ENCODE measurements at places on chromosomes 1 and 21.
A peak's percentile ranks its signal among the peaks of the same experiment; 100 is the strongest.

DNA sequence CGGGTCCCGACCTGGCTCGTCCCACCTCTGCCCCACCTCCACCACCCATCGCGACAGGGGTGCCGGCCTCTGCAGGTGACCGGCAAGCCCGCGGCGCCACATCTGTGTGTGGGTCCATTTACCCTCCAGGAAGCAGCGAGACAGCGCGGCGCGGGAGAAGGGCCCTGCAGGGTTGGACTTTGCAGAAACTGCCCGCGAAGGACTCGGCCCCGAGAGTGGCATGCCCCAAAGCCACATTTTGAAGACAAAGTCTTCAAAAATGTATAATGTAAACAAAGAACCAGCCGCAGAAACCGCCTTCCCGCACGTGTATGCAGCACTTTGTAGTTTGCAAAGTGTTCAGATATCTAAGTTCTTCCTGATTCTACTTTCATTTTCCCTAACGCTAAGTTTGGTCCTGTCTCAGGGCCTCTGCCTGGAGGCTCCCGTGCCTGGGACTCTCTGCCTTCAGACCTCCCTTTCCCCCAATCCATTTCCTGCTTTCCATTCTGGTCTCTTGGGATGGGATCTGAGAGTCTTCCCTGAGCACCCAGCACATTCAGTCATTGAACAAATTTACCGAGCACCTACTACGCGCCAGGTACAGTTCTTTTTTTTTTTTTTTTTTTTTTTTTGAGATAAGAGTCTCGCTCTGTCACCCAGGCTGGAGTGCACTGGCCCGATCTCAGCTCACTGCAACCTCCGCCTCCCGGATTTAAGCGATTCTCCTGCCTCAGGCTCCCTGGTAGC lies 524 bp upstream of the TMCO4 start:
- DNase-seq: no peak

DNA sequence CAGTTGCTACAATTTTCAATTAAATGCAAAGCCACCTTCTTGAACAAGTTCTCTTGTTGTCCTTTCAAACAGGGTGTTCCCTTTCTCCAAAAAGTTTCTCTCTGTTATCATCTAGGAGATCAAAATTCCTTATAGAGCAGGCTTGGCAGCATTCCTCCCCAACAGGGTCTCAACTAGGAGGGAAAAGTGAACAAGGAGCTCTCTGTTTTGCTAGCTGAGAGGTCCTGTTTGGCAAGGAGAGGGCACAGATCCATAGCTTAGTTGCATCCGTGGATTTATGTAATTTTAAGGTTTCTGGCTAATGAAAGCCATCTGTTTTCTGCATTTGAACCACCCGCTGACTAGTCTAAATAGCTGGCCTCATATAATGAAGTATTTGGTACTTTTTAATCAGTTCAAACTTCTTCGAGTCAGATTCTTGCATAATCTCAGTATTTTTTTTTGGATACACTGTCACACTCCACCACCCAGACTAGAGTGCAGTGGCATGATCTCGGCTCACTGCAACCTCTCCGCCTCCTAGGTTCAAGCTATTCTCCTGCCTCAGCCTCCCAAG lies 54.0 kb downstream of the APP start:
- no peak for DNase-seq

GRCh38 chr1:10794724-10795275 lies 1.6 kb downstream of the CASZ1 start:
- no peak for DNase-seq

GRCh38 chr1:54798769-54799641 lies 2.1 kb downstream of the TTC22 start:
- no peak for DNase-seq

DNA sequence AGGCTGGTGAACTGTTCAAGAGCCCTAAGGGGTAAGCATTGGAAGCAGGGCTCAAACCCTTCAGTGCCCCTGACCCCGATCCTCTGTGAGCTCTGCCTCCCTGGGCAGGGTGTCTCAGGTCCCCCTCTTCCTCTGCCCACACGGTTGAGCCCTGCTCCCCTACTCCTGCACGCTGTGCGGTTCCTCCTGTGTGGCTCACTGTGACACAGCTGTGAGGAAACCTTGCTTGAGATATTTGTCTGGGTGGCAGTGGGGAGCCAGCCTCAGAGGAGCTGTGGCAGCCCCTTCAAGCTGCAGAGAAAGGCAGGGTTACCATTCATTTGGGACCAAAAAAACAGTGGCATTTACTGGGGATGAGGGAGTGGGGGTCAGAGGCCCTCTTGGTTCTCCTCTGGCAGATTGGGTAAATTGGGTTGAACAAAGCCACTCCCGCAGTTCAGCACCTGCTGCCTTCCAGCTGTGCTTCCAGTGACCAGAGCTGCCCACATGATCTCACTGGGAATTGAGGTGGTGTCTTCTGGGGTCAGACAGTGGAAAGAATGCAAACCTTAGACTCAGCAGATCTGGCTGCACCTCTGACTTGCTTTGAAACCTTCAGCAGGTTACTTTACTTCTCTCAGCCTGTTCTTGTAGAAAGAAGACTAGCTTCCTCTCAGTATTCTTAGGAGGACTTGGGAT lies 60.6 kb upstream of the CD1D start:
- no peak for DNase-seq

DNA sequence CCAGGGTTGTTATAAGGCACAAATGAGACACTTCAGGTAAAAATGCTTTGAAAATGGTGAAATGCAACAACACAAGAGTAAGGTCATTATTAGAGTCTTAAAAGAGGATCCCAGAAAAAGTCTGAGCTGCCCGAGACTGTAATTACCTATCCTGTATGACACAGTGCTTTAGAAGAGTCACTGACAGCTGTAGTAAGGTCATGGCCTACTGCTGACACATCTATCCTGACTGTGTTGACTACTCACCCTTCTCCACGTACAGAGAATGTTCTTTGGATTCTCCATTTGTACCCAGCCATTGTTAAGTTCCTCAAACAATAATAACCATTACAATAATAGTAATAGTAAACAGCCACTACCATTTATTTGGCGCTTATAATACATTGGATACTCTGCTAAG lies 104.4 kb downstream of the CACHD1 start:
- DNase-seq: no peak

GRCh38 chr1:9225411-9225785 lies 9.2 kb upstream of the H6PD start:
- DNase-seq: no peak

GRCh38 chr1:200354243-200354642 lies 55.6 kb downstream of the ZNF281 start:
- no peak for DNase-seq

GRCh38 chr1:97114842-97115241 lies 393.3 kb downstream of the PTBP2 start:
- DNase-seq: no peak

GRCh38 chr1:16927256-16927655 lies 5.5 kb downstream of the CROCC start:
- no peak for DNase-seq

- DNase-seq: no peak
These were observed 57.2 kb upstream of the CNIH3 start for GRCh38 chr1:224558904-224559303.

DNA sequence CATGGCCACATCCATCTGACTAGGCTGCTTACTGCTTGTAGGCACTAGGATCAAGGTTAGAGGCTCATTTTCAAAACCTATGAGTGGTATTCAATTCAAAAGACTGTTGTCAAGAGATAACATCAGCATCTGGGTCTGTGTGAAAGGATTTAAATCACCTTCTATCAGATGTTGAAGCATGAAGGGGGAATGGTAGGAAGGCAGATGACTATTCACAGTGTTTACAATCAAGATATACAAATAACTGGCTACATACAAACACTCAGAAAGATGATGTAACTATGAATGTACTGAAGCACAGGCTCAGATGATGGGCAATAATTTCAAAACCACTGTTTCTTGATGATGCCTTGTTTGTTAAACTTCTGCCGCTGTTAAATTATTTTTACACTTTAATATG lies 249.2 kb downstream of the SLC45A1 start:
- DNase-seq: no peak

DNA sequence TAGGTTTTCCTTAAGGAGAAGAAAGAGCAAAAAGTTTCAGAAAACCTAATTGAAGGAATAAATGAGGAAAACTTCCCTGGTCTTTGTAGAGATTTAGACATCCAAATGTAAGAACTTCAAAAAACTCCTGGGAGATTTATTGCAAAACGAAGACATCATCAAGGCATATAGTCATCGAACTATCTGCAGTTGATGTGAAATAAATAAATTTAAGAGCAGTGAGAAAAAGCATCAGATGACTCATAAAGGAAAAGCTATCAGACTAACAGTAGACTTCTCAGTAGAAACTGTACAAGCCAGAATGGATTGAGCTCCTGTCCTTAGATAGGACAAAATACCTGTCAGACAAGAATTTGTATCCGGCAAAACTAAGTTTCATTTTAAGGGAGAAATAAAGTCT lies 569.4 kb upstream of the ADAMTS5 start:
- DNase-seq: no peak

- DNase-seq: no peak
These were observed 235.2 kb downstream of the KCNT2 start for GRCh38 chr1:196372896-196373536.

DNA sequence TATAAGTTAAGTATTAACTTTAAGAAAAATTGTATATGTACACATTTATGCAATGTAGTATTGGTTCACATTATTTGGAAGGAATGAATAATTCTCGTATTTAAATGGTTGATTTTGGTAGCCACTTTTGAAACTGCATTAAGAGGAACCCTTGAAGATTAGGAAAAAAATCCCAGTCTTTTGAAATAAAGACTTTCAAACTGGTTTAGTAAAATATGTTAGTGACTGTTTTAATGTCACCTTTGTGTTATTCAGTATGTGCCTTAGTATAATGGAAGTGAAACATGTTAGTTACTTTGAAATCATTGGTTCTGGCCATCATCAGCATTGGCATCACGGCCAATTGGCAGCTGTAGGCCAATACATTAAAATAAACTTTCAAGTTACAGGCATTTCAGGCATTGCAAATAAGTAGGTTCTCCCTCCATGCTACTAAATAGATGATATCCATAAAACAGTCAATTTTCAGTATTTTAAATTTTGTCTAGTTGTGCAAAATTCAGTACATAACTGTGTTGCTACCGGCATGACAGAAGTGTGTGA lies 4.4 kb downstream of the MIER1 start:
- DNase-seq: peak; percentile 46

GRCh38 chr1:213061263-213061662 lies 10.2 kb downstream of the RPS6KC1 start:
- DNase-seq: no peak

GRCh38 chr1:226363801-226364513 lies 43.9 kb downstream of the PARP1 start:
- no peak for DNase-seq

GRCh38 chr1:18856435-18856834 lies 3.0 kb downstream of the TAS1R2 start:
- DNase-seq: no peak

- no peak for DNase-seq
These were observed 20.9 kb downstream of the SLC2A5 start for GRCh38 chr1:9048551-9048950.

GRCh38 chr1:234320549-234320948 lies 52.7 kb upstream of the COA6 start:
- DNase-seq: no peak

GRCh38 chr1:43441894-43442637 lies 11.7 kb downstream of the HYI start:
- no peak for DNase-seq

DNA sequence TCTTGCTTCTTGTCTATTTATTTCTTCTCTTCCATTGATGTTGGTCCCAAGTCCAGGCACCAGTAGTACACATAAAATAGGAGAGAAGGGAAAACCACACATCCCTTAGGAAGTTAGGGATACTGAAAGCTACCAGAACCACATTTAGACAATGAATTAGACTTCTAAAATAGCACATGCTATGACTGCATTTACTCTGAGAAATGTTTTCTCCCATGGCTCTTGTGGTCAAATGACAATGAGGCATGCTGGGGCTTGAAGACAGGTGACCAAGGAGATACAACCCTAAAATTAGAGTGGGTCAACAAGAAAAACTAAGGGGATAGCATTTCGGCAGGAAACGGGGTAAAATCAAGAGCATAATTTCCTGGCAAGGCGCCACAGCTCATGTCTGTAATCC lies 17.1 kb downstream of the MTOR start:
- no peak for DNase-seq
